ENCODE measurements at places on chromosomes 5 and 9.
A peak's percentile ranks its signal among the peaks of the same experiment; 100 is the strongest.

DNA sequence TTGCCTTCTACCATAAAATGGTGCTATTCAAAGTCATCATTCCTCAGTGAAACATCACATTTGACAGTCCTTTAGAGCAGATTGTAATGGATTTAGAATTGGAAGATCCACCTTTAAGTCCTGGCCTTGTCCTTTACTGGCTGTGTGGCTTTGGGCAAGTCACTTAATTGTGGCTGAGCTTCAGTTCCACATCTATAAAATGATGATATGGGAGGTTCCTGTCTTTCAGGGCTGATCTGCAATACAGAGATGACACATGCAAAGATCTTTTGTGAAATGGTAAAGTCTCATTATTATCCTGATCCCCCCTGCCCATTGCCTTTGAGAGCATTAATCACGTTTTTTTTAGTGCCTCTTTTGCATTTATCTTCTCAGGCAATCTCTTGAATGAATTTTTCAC, 58.2 kb downstream of the ZFAND5 start:
- no peak for DNase-seq

DNA sequence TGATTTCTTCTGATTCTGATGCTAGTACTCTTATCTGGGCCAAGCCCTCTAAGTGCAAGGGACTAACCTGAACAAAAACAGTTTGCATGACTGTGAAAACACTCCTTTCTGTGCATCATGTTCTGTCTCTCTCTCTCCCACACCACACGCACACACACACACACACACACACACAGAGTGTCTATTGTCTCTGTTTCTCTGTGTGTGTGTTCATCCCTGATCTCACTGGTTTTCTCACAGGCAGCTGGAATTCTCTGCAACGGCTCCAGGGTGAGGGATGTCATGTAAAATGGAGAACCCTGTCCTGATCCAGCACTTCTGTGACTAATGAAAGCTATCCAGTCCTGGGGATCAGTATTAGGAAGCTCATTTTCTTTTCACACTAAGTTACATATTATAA, 453.1 kb upstream of the RGMB start:
- no peak for DNase-seq

DNA sequence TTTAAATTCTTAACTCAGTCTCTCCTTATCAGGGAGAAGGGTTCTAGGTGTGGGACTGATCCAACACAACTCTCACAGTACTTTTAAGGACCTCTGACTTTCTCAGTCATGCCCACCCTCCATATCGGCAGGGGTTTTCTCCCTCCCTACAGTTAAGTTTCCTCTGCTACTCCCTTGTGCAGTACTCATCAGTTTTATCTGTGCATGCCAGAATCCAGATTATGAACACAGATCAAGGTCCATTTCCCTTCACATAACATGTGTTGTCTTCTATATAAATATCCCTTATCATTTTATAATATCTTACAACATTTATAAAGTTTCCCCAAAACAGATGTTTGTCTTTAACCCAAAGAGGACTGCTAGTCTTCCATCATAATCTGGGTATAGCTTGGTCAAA, 986.5 kb upstream of the ARRDC3 start:
- DNase-seq, result no peak

GRCh38 chr5:71522151-71522550, 65.0 kb upstream of the MCCC2 start:
- DNase-seq, result no peak

DNA sequence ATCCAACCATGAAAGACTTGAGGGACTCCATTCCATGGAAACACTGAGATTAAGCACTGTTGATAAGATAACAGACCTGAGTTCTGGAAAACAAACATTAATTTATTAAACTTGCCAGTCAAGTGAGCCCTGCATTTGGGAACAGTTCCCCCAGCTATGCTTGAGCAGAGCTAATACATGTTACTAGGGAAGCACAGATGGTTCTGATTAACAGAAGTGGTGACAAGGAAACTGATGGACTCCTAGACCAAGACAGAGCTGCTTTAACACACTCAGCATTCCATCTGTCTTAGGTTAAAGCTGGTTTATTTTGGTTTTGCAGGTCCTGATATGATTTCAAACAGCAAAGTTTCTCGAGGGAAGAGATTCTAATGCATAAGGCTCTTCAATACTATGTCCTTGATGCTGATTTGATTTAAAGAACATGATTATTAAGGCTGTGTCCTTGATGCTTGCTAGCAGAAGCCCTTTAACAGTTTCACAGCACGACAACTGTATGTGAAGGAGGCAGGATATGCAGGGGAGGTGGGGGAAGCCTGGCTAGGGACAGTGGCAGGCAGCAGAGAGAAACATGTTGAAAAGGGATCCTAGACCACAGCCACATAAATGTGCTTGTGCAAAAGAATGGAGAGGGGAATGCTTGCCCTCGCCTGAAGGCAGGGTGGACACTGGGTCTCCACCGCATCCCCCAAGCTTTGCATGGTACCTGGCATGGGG, 66.2 kb downstream of the ACTBL2 start:
- DNase-seq, result no peak

DNA sequence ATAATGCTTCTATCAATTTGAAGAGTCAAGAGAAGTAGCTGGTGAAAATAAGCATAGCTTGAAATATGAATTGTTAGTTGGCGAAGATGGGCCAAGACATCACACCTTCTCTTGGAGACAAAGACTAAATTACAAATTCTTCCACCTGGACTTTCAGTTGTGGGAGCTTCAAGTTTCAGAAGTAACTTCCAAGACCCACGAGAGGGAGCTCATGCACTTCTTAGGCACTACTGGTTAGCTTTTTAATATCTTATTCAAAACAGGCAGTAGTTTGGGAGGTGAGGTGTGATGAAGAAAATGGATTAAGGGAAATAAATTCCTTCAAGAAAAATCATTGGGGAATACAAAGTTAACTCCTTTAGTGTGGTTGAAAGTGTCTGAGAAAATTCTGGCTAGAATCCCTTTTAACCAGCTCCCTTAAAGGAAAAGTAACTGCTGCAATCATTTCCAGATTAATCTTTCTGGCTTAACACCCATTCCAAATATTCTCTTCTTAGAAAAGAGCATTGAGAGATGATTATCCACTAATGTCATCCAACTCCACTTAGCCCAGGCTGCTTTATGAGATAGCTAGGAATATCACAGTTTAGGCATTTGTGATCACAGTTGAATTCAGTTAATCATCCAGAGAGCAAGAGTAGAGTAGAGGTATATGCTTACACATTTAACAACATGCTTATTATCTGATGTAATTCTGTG, 139.5 kb upstream of the DMRTA1 start:
- peak; percentile 69 for DNase-seq

DNA sequence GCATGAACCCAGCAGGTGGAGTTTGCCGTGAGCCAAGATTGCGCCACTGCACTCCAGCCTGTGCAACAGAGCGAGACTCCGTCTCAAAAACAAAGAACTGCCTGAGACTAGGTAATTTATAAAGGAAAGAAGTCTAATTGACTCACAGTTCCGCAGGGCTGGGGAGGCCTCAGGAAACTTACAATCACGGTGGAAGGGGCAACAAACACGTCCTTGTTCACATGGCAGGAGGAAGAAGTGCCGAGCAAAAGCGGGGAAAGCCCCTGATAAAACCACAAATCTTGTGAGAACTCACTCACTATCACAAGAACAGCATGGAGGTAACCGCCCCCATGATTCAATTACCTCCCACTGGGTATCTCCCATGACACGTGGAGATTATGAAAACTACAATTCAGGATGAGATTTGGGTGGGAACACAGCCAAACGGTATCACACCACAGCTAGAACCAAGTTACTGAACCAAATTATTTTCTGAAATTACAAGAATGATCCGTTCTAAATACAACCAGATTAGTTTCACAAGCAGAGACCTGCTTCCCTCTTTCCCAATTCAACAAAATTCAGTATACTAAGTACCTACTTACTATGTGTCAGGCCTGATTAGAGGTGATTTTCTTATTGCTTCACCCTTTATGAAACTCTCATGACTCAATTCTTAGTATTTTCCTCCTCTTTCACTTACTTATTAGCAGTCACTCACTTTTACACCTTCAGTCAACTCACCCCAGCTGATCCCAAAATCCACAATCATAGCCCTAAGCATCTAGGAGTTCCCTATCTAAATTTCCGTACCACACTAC, 8.4 kb downstream of the UBTD2 start:
- peak; percentile 51 for DNase-seq

GRCh38 chr5:91206734-91207133, 176.4 kb downstream of the ARRDC3 start:
- DNase-seq, result no peak

DNA sequence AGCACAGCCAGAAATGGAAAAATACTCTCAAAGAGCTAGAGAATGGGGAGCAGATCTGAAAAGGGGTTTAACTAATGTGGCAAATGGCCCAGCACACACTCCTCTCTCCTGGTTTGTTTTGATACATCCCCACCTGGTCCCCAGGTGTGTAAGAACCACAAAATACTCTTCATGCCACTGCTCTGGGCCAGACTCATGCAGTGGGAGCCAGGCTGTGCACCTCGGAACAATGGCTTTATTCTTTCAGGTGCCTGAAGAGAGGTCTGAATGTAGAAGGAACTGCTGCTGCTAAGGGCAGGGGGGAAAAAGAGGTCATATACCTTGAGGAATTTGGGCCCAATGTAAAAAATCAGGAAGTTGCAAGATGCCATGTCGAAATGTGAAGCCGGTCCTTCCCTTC, 123.9 kb upstream of the ADAMTSL1 start:
- no peak for DNase-seq

DNA sequence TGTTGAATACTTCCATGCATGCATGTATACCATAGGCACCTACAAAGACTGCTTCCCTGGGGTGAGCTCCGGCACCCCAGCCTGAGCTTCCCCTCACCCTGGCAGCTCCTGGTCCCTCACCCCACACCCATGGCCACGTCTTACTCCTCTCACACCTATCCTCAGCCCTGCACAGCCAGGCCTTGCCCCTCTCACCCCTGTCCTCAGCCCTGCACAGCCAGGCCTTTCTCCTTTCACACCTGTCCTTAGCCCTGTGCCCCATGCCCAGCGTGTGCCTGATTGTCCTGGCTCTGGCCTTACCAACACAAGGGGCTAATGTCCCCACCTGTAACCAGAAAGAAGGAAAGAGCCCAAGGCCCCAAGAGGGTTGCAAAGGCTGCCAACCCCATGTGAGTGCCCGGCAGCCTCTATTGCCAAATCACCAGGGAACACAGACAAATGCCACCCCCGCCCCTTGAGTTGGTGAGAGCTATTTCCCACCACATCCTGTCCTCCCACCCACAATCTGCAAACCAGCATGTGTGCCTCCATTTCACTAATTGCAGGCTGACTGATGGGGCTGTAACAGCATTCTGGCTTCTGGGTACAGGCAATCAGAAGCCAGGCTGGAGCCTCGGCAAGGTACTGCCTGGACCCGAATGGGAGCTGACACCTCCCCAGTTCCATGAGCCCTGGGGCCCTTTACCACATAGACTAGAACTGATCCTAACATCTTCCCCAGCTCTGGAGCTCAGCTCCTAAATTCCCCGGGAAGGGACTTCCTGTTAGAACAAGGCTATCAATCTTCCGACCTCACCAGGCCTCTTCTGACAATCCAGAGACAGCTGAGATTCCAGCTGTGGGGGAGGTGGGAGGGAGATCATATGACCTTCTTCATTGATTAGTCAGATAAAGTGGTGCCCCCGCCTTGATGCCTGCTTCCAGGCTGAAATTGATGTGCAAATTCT, 78.2 kb downstream of the FAM114A2 start:
- no peak for DNase-seq

DNA sequence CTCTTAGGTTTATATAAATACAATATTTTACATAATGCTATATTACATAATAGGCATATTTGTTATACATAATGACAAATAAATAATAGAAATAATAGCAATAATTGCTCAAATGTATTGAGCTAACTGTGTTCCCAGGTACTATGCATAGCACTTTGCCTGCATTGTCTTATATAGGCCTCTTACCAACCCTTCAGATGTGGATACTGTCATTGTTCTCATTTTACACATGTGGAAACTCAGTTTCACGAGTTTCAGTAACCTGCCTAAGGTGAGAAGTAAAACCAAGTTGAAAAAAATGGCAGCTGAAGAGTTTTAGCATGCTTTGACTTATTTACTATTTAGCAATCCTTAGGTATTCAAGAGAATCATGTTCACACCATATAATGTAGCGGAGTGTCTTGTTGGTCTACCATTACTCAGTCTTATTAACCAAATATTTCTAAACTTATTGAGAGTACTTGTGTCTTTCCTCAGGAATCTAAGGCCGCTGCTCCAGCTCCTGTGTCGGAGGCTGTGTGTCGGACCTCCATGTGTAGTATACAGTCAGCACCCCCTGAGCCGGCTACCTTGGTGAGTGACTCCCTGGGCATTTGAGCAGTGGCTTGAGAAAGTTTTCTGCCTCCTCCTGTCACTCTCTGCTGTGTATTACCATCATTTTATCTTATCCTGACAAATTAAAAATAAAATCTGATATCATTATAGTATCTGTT, 57.5 kb downstream of the ERAP1 start:
- DNase-seq, result no peak

DNA sequence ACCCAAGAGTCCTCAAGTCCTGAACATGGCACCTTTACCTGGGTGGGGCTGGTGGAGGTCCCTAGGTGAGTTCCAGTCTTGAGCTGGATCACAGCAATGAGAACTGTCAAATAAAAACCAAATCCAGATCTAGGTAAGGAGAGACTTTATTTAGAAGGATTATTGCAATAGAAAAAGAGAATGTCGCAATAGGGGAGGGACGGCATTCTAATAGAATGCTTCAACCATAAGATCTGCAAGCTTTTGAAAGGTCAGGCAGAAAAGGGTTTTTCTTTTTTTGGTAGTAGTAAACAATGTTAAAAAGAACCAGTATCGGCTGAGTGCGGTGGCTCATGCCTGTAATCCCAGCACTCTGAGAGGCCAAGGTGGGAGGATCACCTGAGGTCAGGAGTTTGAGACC, 5.2 kb upstream of the GCNT1 start:
- no peak for DNase-seq
